Spleen (tissue), 13 donors: ENCODE measurements at places on chromosomes 12 and 14.

DNA sequence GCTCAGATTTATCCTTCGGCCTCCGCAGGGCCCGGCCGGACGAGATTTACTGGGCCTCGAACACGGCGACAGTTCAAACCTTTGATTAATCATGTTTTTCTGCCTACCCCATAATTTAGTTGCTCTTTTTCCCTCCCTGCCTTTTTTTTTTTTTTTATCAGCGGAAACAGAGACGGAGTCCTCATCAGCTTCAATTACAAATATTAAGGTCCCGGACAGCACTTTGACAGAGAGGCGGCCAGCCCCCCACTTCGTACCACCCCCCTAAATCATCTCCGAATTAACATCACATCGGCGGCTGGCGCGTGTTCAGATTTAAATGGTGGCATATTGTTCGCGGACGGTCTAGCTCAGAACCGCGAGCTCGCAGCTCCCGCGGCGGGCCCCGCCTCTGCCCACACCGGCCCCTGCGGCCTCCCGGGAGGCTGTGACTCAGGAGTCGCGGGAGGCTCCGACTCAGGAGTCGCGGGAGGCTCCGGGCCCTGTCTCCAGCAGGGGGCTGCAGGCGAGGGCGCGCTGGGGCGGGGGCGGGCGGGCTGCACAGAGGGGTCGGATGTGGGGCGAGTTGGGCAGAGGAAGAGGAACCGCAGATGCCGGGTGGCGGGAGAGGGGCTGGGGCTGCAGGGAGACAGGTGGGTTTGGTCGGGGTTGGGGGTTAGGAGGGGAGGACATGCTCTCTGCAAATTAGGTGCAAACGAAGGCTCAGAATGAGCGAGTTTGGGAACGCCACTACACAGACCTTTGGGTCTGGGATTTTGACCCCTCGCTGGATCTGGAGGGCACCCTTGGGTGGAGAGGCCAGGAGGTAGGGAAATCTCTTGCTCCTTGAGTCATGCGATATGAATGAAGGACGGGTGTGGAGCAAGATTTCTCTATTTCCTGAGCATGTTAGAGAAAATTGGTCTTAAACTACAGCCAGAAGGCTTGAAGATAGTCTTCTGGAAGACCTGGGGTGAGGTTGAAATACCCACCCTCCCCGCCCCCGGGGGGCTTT lies 19.6 kb upstream of the ATP5MC2 start:
- peak; percentile 76 for DNase-seq

DNA sequence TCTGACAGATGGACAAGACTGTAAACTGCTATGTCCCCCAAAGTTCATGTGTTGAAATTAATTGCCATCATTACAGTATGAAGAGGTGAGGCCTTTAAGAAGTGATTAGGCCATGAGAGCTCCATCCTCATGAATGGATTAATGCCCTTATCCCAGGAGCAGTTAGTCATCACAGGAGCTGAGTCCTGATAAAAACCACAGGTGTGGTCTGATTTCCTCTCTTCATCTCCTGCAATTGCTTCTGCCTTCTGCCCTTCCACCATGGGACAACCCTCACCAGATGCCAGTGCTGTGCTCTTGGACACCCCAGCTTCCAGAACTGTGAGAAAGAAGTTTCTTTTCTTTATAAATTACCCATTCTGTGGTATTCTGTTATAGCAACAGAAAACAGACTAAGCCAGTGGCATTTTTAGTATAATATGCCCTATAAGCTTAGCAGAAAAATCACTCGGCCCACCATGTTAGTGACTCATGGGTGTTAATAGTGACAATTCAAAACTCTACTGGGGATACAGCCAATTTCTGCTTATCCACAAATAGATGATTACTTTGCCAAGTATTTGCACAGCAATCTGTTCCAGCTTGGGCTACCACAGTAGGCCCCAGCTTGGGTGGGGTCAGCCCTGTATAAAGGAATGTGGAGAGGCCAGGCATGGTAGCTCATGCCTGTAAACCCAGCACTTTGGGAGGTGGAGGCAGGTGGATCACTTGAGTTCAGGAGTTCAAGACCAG lies 129.0 kb upstream of the BCL2L14 start:
- no peak for DNase-seq

GRCh38 chr14:22848351-22849164 lies 12.2 kb downstream of the MMP14 start:
- DNase-seq, result peak; percentile 81

- no peak for DNase-seq
Observed at GRCh38 chr14:49240383-49240782, 345.8 kb downstream of the RPS29 start.

DNA sequence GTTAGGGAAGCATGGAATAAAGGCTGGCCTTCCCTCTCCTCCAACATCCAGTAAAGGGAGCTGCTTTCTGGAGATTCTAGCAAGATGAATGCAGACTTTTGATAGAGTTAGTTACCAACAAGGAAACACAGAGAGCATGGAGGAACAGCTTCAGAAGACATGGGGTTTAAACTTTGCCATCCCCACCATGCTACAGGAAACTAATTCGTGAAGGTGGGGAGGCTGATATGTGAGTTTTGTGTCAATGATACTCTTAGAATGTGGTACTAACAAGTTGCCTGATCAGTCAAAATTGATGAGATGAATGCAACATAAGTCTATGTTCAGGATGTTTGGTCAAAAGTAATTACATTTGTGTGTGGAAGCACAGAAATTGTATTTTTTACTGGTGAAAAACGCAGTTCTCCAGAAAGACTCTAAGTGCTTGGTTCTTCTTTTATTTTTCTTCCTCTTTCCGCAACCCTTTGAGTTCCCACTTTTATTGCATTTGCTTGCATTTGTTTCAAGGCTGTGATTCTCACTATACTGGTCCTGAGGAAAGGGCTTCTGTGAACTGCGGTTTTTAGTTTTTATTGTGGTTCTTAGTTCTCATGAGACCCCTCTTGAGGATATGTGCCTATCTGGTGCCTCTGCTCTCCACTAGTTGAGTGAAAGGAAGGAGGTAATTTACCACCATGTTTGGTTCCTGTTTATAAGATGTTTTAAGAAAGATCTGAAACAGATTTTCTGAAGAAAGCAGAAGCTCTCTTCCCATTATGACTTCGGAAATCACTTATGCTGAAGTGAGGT lies at the start of gene CLEC4A:
Gene CLEC4A, plus strand, starts transcription at position 494 of the 789 bp plus-strand sequence. Its CDS starts 262 bp downstream, at position 756.
- no peak for DNase-seq

GRCh38 chr14:74308695-74309094 lies 6.0 kb upstream of the ABCD4 start:
- no peak for DNase-seq

DNA sequence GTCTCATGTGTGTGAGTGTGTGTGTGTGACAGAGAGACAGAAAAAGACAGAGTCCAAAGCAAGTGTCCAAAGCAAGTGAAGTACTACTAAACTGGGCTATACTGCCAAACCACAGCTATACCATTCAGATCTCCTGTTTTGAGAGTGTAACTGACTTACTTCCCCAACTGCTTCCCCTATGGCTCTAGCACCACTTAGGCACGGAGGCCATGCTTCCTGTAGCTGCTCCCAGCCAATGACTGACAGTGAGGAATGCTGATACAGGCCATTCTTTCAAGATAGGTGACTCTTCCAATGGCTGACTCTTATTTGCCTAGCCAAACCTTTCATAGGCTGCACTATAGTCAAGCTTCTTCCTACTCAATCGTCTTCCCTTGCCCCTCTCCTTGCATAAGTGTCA lies 393.2 kb downstream of the BCAT1 start:
- DNase-seq, result no peak

GRCh38 chr14:98959410-98959809 lies 312.6 kb downstream of the BCL11B start:
- DNase-seq, result no peak

GRCh38 chr14:96088911-96089310 lies 49.7 kb downstream of the C14orf132 start:
- DNase-seq, result no peak

DNA sequence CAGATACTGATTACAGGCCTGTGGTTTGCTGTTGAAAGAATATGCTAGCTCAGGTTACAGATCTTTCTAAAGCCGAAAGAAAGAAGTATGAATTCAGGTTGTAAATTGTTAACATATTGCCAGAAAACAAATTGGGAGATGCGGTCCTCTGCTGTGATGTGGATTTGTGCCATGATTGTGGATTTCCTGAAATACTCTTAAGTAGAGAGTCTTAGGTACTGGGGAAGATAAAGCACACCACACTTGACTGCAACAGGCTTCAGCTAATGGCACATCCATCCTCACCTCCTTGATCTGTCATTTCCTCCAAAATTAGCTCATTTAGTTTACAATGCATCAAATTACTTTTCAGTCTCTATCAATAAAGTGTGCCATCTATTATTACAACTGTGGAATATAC lies 279.2 kb downstream of the SYT1 start:
- no peak for DNase-seq

GRCh38 chr14:101469382-101470247 lies 91.7 kb upstream of the DIO3 start:
- DNase-seq, result peak; percentile 68

DNA sequence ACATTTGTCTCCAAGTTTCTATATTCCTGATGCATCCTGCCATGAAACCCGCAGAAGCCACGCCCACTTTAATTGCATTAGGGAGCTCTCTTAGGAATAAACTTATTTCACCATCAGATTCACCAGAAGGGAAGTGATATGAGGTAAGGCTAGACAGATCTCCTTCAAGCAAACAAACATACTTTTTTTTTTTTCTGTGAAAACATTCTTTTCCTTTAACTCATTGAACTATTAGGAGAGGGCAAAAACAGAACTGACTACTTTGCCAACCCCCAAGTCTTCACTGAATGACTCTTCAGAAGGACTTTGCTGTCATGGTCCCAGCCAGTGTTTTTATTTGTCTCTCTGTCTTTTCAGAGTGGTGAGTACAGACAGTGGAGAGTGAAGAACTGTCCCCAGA lies 48.4 kb downstream of the GTF2A1 start:
- no peak for DNase-seq

GRCh38 chr12:32444895-32445294 lies 45.5 kb downstream of the FGD4 start:
- no peak for DNase-seq

GRCh38 chr12:12166751-12167150 lies 96.0 kb downstream of the BCL2L14 start:
- DNase-seq, result no peak

DNA sequence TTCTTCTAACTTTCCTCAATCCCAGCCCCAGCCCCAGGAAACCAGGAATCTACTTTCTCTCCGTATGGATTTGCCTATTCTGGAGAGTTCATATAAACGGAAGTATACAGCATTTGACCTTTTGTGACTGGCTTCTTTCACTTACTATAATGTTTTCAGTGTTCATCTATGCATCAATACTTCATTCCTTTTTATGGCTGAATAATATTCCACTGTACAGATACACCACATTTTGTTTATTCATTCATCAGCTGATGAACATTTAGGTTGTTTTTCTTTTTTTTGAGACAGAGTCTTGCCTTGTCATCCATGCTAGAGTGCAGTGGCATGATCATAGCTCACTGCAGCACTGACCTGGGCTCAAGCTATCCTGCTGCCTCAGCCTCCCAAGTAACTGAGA lies 3.9 kb upstream of the PLEKHG3 start:
- no peak for DNase-seq

DNA sequence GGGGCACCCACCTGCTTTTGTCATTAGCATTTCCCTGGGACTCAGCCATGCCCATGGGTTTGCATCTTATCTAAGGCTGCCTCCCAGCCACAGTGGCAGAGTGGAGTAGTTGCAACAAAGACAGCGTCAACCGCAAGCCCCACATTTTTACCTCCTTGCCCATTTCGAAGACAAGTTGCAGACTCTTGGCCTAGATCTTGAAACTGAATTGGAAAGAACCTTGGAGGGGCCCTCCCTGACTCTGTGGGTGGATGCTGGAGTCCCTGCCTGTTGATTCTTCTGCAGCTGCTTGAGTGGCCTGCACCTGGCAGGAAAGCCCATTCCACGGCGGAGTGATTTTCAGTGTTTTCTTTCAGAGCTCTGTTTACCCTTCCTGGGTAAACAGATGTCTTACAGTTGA lies 309.0 kb downstream of the VRK1 start:
- no peak for DNase-seq

- no peak for DNase-seq
Observed at GRCh38 chr14:39447175-39447661, 15.0 kb upstream of the FBXO33 start.

DNA sequence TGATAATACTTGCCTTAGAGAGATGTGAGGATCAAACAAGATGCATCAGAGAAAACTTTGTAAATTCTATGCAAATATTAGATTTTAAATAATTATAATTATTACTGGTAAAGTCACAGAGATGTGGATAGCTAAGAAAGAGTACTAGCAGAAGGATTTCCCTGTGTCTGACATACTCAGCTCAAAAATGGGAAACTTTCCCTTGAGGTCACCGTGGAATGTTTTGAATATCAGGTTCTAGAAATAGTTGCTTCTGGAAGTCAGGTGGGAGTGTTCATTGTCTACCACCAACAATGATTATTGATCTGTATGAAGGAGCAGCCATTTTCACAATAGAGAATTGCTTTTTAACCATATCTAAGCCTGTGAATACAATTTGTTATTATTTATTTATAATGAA lies 71.7 kb downstream of the FLRT2 start:
- DNase-seq, result no peak

GRCh38 chr12:117699118-117699517 lies 269.7 kb downstream of the KSR2 start:
- no peak for DNase-seq

DNA sequence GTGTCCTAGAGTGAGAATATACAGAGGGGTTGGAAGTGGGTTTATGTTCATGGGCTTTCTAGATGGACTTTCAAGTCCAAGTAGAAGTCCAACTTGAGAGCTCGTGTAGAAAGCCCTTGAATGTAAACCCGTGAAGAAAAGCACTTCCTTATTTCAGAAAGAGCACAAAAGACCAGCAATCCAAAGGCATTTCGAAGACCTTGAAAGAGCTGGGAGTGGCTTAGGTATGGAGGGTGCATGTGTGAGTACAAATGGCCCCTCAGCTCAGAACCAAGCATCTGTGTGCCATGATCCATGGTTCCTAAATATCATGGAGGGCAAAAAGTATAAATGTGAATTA lies 160.7 kb downstream of the ETV6 start:
- DNase-seq, result no peak

GRCh38 chr12:66627270-66627987 lies 51.4 kb downstream of the GRIP1 start:
- no peak for DNase-seq

DNA sequence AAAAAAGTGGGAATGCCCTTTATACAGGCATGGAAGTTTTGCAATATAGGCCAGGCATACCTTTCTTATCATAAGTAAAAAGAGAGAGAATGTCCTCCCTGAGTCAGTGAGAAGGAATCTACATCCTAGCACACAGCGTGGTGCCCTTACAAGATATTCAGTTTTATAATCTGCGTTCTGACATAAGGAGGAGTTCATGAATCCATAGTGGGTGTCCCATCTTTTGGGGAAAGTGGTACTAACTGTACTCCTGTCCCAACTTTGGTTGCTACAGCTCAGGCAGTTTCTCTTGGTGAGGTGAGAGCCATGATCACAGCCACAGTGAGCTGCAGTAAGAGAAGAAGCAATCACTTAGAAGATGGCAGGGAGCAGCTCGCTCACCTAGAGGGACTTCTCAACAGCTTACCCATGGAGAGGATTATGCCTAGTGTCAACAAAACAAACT lies 332.9 kb downstream of the BCAT1 start:
- DNase-seq, result no peak

- no peak for DNase-seq
Observed at GRCh38 chr14:59570122-59570521, 6.5 kb downstream of the CCDC175 start.
